Mesenteric fat pad (tissue), 1 donor: ENCODE measurements at places on chromosomes 12 and 14. TPM values are rescaled to one million over a fixed set of nuclear protein-coding genes. Genes with fewer than 3 reads are reported as not detected.

Gene SPIC
- not detected for total RNA-seq

Gene DICER1
- total RNA-seq, result 78.3 TPM

Gene MOAP1
- 18.7 TPM for total RNA-seq

Gene EML5
- 0.13 TPM for total RNA-seq

Gene SYNE3
- 179 TPM for total RNA-seq

Gene DHRS2
- not detected for total RNA-seq

Gene KRT83
- total RNA-seq, result not detected

Gene GRIN2B
- total RNA-seq, result 0.64 TPM

Gene FAM186B
- 0.55 TPM for total RNA-seq

Gene E2F7
- total RNA-seq, result 0.22 TPM

Gene CLEC2B
- 17.1 TPM for total RNA-seq

Gene RGS6
- total RNA-seq, result 7.6 TPM
